ENCODE measurements at places on chromosomes 13 and 19. TPM values are rescaled to one million over a fixed set of nuclear protein-coding genes. Genes with fewer than 3 reads are reported as not detected.

The ARL11 gene
- total RNA-seq = 0.93 TPM

The KBTBD6 gene
- 4.6 TPM for total RNA-seq

DNA sequence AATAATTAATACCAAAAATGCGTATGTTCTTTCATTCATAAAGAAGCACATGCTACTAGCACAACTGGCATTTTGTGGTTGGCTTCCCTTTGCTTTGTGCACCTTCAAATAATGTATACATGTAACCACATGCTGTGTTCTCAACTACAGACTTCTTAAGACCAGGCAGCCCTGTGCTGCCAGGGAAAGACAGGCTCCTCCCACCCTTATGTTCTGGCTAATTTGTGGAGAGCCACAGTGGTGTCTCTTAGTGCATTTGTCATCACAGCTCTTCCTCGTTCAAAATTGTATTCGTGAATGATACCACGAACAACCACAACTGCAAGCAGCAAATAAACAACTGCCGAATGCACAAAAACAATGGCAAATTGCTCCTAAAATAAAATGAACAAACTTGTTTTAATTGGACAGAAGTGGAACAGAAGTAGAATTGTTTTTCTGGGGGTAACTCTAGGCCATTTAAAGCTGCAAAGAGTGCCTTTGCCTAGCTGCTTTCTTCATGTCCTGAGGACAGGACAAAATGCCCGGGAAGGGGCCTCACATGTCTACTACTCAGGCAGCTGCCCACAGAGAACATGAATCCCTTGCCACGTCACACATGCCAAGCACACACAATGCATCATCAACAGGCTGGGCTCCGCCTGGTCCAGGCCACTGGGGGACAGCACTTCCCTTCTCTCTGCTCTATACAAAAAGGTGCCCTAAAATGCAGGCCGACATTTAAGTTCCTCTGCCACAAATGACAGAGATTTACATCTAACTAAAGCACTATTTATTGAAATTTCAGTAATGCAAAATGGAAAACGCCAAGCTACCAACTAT lies 21.7 kb downstream of the IRS2 start:
- DNase-seq = no peak

DNA sequence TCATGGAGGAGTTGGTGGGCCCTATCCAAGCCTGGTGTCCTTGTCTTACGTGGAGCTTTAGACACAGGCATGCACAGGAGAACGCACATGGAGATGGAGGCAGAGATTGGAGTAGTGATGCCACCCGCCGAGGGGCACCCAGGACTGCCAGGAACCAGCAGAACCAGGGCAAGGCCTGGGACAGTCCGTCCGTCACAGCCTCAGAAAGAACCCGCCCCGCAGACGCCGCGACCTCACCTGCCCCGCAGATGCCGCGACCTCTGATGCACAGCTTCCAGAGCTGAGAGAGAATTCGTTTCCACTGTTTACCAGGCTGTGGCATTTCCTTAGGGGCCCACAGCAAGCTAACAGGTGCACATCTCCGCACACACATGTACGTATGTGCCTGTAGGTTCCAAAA lies 15.3 kb downstream of the GRTP1 start:
- DNase-seq = no peak

- no peak for DNase-seq
These were observed 58.0 kb downstream of the TNFRSF19 start for GRCh38 chr13:23628250-23628649.

GRCh38 chr13:68927387-68928026 lies 1180.1 kb upstream of the ATXN8OS start:
- no peak for DNase-seq

GRCh38 chr19:51779181-51779580 lies 15.8 kb upstream of the FPR3 start:
- DNase-seq = no peak

- DNase-seq = no peak
These were observed 501.5 kb downstream of the SUCLA2 start for GRCh38 chr13:47499358-47500150.

DNA sequence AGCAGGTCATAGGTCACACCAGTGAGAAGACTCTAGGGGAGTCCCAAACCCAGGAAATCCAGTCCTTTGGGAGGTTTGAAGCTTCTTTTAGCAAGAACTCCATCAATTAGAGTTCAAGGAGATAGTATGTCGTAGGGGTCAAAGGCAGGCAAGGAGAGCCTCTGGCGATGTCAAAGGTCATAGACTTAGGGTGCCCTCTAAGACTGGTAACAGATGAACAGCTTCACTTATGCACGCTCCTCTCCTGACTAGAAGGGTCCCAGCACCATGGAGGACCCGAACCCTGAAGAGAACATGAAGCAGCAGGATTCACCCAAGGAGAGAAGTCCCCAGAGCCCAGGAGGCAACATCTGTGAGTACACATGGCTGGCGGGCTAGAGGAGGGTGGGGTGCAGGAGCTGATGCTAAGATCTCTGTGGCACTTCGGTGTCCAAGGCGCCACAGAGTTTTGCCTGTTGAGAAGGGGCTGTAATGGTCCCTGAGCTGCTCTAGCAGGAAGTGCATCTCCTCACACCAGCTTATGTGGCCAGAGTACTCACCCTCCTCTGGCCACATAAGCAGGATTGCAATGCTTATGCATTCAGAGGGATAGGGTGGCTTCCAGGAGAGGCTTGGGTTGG lies 557 bp downstream of the ZNF576 start:
- no peak for DNase-seq
